GM12878 (cell line): ENCODE measurements at places on chromosomes 5 and 9.

GRCh38 chr5:61965069-61965468, 340.9 kb upstream of the KIF2A start:
- no peak for DNase-seq
- H3K27me3 ChIP-seq, result no peaks in the 10 kb centered on the region
- H3K27ac ChIP-seq, result no peak overlapping the region
- H3K4me3 ChIP-seq, result no peak overlapping the region
- no peaks in the 10 kb centered on the region for H3K4me1 ChIP-seq

GRCh38 chr5:143464723-143465490, 61.4 kb upstream of the NR3C1 start:
- no peaks in the 10 kb centered on the region for H3K36me3 ChIP-seq
- no peak overlapping the region for H3K4me3 ChIP-seq
- DNase-seq, result no peak
- no peak overlapping the region for H3K27ac ChIP-seq
- H3K4me1 ChIP-seq, result no peaks in the 10 kb centered on the region

DNA sequence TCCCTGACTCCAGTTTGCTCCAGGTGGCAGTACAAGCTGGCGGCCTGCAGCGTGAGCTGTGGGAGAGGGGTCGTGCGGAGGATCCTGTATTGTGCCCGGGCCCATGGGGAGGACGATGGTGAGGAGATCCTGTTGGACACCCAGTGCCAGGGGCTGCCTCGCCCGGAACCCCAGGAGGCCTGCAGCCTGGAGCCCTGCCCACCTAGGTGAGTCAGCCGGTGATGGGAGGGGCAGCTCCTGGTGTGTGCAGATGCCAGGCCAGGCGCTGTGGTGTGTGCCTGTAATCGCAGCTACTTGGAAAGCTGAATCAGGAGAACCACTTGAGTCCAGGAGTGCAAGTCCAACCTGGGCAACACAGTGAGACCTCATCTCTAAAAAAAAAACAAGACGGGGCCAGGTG, 10.0 kb upstream of the CACFD1 start:
- DNase-seq, result no peak
- no peaks in the 10 kb centered on the region; the same call in none of the 2 replicates for H3K27me3 ChIP-seq
- H3K27ac ChIP-seq, result no peak overlapping the region
- no peaks in the 10 kb centered on the region for H3K4me1 ChIP-seq
- no peak overlapping the region for H3K4me3 ChIP-seq

GRCh38 chr9:68896486-68896885, 117.4 kb downstream of the PRKACG start:
- no peak for DNase-seq
- no peak overlapping the region for H3K4me3 ChIP-seq
- no peaks in the 10 kb centered on the region for H3K36me3 ChIP-seq
- H3K27me3 ChIP-seq, result no peaks in the 10 kb centered on the region
- H3K4me1 ChIP-seq, result peaks cover 32% of the 10 kb centered on the region

- no peaks in the 10 kb centered on the region for H3K27me3 ChIP-seq
- no peak overlapping the region for H3K27ac ChIP-seq
- H3K36me3 ChIP-seq, result peaks cover 3% of the 10 kb centered on the region
- DNase-seq, result no peak
- H3K4me1 ChIP-seq, result no peaks in the 10 kb centered on the region
- H3K4me3 ChIP-seq, result no peak overlapping the region
Observed at GRCh38 chr5:43171926-43172325, 20.1 kb upstream of the NIM1K start.
